Amniotic epithelial cell (primary cell): ENCODE measurements at places on chromosomes 16 and 17.

GRCh38 chr16:28181515-28181914 is 30.2 kb downstream of the XPO6 start:
- DNase-seq = peak; percentile 96

- DNase-seq = no peak
Measured at GRCh38 chr17:63136369-63137012, 170.5 kb downstream of the TANC2 start.

- DNase-seq = no peak
Measured at GRCh38 chr17:18958611-18959010, 6.6 kb downstream of the SLC5A10 start.

- DNase-seq = no peak
Measured at GRCh38 chr17:50952013-50952412, 85.9 kb upstream of the TOB1 start.

DNA sequence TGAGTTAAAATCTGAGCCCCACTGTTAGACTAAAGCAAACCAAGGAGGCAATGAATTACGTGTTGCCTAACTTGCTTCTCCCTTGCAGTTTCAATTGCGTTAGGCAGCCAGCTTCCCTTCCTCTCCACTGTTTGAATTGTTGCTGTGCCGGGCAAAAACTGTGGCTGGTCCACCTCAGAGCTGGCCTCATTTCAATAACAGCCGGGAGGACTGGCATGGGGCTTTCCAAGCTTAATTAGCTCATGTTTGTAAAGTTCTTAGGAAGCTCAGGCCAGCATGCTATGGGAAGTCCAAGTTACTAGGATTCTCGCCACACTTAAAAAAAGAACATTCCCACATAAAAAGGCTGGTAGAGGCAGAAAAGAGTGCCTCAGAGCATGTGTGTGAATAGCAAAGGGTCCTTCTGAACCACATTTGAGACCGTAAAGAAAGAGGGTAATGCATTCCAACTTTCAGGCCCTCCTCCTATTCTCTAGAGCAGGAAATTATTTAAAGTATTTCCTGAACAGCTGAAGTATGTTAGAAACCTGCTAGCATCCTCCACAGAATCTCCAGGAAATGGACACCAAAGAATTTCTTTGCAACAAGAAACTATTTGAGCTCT is 79.0 kb upstream of the SMURF2 start:
- DNase-seq = no peak

DNA sequence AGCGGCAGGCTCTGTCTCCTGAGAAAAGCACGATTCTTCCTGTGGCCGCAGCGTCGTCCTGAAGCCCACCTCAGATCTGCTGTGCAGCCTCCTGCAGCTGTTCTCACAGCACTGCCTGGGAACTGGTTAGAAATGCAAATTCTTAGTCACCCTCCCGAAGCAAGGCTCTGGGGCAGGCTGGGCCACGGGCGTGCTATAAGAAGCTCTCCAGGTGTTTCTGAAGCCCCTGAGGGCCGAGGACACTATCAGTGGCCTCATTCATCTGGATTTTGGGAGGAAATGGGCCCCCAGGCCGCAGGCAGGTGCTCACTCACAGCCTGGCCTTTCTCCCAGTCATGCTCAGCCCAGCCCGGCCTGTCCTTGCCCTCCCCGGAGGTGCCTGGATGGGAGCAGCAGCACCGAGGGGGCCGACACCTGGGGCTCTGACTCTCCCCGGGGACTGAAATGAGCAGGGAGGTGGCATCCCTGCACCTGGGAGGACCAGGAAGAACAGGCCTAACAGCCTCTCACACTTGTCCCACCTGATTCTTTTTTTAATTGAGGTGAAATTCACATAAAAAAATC is 10.4 kb upstream of the NLRC3 start:
- no peak for DNase-seq
